Muscle of leg (tissue), 16 donors: ENCODE measurements at places on chromosomes 6 and 20. TPM values are rescaled to one million over a fixed set of nuclear protein-coding genes. Genes with fewer than 3 reads are reported as not detected.

GRCh38 chr6:16783509-16783908 is 22.2 kb upstream of the ATXN1 start:
- DNase-seq = peak; percentile 77

Gene GPRC6A
- not detected for total RNA-seq

Gene FKBP1C
- total RNA-seq = 0.13 TPM

Gene NRN1
- 23.9 TPM for total RNA-seq

DNA sequence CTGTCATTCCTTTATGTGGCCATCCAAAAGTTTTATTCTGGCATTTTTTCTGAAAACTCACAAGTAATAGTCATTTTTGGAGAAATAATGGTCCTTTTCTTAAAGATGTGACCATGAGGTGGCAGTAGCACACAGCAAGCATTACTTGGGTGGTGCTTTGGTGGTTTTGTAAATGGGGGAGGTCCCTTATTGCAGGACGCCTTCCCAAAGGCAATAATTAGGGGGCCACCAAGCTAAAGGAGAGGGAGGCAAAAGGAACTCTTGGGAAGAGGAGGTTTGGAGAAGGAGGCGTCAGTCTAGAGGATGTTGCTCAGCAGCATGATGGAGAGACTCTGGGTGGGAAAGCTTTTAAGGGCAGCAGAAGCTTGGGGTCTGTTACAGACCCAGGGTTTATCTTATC is 422.6 kb upstream of the MMS22L start:
- no peak for DNase-seq

DNA sequence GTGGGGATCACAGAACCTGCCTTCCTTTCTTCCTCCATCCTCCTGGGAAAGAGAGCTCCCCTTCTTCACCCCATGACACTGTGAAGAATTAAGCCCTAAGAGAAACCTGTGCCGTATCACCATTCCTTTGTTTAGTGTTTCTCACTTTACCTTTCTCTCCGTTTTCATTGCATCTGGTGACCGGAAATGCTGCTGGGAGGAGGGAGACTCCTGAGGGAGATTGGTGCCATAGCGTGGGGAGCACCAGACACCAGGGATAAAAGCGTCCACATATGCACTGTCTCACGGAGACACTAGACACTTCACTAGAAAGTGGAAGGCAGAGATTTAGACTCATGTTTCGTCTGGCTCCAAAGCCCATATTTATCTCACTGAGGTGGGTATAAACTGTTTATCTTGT is 15.5 kb upstream of the ULBP3 start:
- DNase-seq = no peak

DNA sequence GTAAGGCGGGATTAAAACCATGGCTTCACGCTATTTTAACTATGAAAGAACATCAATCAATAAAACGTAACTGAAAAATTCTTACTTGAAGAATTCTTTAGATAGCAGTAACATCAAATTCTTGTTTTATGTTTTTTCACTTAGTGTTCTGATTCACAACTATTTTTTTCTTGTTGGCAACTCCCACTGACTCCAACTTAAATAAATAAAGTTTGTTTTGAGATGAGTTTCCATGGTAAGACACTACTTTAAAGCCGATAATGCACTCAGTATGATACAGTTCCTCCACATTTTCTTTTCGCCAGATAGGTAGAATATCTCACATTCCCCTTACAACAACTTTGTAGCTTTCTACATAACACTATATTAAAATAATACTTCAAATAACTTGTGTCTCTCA is 33.1 kb upstream of the CNKSR3 start:
- peak; percentile 82 for DNase-seq

DNA sequence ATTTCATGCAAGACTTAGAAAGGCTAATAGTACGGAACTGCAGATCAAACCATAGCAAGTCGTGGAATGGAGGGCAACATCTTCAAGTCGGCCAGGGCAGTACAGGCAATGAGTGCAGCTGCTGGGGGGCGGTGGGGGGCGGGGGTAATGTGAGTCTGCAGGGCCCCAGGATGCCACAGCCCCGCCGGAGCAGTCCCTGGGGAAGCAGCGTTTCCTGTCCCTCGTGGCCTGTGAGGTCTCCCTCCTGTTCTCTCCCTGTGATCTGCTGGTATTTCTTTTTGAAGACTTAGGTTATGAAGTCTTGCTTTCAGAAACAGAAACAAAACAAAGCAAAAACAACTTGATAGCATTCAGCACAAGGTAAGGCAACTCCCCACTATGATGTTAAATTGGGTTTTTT is 351.9 kb downstream of the FOXA2 start:
- no peak for DNase-seq

DNA sequence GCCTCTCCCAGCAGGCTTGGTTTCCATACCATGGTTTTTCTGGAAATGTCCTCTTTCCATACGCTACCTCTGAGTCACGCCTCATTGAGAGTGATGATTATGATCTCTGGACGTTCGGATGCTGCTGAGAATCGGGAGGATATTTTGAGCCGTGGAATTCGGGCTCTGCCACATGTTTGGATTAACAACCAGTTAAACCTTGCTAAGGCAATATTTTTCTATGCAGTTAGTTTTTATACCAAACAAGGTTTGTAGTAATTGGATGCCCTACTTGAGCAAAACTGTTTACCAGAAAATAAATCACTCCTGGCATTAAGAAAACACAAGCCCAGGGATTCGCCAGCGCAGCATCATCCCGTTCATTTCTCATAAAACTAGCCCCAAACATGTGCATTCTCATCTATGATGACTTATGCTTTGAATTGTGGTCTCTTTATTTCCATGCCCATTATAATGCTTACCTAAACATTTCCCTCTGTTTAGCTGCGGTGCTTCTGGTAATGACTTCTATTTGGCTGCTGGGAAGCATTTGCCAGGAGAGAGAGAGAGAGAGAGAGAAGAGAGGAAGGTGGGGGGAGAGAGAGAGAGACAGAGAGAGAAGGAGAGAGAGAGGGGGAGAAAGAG is 198.9 kb downstream of the CLIC5 start:
- no peak for DNase-seq

DNA sequence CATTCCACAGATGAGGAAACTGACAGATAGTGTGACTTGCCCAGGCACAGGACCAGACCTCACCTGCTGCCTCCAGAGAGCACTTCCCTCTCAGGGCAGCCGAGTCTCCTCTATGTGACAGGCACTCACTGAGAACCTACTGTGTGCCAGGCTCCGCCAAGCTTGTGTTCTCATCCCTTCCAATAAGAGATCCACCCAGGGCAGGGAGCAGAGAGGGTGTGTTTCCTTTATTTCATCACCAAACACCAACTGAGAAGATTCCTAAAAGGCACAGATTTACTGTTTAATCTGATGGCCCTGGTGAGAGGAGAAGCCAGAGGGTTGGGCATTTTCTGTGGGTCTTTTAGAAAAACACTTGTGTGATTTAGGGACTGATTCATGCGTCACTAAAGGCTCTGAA is 20.5 kb downstream of the SIRPA start:
- DNase-seq = no peak

Gene TRIM15
- total RNA-seq = not detected

DNA sequence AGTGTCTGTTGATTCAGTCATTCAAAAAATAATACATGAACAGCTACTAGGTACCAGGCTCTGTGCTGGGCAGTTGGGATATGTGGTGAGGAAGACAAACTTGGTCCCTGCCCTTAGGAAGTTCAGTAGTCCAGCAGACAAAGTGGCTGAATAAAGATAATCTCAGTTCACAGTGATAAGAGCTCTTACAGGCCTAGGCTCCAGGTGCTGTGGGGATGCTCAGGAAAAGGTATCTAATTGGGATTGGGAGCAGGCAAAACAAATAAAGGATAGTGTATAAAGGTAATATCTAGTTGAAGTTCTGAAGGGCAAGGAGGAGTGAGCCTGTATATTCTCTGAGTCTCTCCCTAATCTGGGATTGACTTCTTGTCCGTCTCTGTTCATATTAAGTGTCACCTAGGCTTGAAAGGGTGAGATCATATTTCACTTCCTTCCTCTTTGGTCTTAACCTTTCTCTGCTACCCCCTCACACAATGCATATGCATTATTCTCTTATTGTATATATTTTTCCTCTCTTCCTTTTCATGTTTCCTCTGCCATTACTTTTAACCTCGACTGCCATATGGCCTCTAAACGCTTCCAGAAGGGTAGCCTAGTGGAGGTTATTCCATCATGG is 13.5 kb downstream of the PTPN1 start:
- no peak for DNase-seq

Gene SYNDIG1
- 2.5 TPM for total RNA-seq

Gene ANGPT4
- 0.04 TPM for total RNA-seq

- DNase-seq = no peak
Measured at GRCh38 chr20:50845566-50846215, 50.8 kb downstream of the BCAS4 start.

- DNase-seq = no peak
Measured at GRCh38 chr6:131258816-131259476, 123.7 kb downstream of the AKAP7 start.

Gene SLC16A10
- 5.1 TPM for total RNA-seq

Gene FBXO9
- total RNA-seq = 47.2 TPM

DNA sequence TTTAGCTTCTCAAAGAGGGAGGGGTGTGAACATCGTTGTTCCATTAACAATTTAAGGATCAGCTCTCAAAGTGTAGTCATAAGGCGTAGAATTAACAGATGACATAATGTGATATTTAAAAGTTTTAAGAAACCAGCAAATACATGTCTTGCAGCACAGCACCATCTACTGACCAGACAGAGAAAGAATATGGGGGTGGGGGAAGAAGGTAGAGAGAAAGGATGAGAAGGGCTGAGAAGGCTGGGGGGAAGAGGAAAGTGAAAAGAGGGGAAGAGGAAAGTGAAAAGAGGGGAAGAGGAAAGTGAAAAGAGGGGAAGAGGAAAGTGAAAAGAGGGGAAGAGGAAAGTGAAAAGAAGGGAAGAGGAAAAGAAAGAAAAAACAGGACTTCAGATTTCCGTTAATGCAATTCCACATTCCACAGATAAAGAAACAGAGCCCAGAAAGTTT is 80.9 kb downstream of the HAO1 start:
- DNase-seq = peak; percentile 81

Gene MSH5
- 9.1 TPM for total RNA-seq

Gene PGC
- total RNA-seq = not detected

GRCh38 chr6:15401769-15402250 is 155.9 kb downstream of the JARID2 start:
- peak; percentile 45 for DNase-seq

DNA sequence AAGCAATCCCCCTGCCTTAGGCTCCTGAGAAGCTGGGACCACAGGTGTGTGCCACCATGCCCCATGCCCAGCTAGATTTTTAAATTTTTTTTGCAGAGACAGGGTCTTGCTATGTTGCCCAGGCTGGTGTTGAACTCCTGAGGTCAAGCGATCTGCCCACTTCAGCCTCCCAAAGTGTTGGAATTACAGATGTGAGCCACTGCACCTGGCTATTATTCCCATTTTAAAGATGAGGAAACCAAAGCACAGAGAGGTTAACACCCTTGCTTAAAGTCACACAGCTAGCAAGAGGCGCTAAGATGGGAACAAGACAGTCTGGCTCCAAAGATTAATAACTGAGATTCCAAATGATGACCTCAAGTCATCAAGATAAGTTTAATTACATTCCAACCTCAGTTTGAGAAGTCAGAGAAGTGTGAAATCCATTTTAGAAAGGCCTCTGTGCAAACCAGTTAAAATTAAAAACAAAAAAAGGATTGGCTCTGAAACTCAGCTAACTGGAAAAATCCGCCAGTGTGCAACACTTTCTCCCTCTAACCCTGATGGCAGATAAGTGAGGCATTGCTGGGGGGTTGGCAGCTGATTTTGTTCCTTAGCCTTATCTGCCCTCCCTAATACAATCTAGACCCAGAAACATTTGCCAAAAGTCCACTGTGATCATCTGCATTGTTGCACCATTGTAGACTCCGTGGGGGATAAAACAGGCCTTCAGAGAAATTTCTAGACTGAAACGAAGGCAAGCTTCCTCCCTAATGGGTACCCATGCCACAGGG is 55.5 kb downstream of the CPNE5 start:
- no peak for DNase-seq

- no peak for DNase-seq
Measured at GRCh38 chr6:34891296-34891695, 2.2 kb downstream of the ANKS1A start.

GRCh38 chr6:13681305-13682061 is 30.2 kb downstream of the RANBP9 start:
- DNase-seq = no peak

GRCh38 chr6:164051427-164051826 is 636.9 kb downstream of the QKI start:
- no peak for DNase-seq

- DNase-seq = peak; percentile 43
Measured at GRCh38 chr6:169292338-169293124, 38.9 kb upstream of the THBS2 start.

Gene BPIFB1
- not detected for total RNA-seq

GRCh38 chr6:43339168-43339567 is 30.3 kb downstream of the ZNF318 start:
- no peak for DNase-seq

- DNase-seq = no peak
Measured at GRCh38 chr6:11015102-11015501, 29.0 kb downstream of the ELOVL2 start.

- DNase-seq = no peak
Measured at GRCh38 chr6:159578629-159579028, 114.4 kb downstream of the SOD2 start.

Gene TCF15
- 5.9 TPM for total RNA-seq

Gene ASIP
- total RNA-seq = 0.27 TPM

- no peak for DNase-seq
Measured at GRCh38 chr6:153956808-153957207, 82.2 kb upstream of the OPRM1 start.

DNA sequence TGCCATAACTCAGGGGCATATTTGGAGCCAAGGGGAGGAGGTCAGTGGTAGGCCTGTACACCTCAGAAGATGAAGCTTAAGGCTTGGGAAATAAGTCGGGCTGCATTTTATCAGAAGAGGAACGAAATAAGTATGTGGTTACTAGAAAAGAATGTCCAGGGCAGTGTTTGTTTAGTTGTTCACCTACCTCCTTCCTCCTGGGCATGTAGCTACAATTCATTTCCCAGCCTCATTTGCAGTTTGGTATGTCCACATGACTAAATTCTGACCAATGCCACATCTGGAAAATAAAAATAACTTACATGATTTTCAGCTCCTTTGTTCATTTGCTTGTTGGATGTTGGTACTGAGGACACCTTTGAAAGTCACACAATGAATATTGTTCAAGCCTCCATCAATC is 294.5 kb upstream of the RGS17 start:
- DNase-seq = no peak

GRCh38 chr6:72953971-72954381 is 271.3 kb downstream of the KHDC1L start:
- DNase-seq = peak; percentile 21

DNA sequence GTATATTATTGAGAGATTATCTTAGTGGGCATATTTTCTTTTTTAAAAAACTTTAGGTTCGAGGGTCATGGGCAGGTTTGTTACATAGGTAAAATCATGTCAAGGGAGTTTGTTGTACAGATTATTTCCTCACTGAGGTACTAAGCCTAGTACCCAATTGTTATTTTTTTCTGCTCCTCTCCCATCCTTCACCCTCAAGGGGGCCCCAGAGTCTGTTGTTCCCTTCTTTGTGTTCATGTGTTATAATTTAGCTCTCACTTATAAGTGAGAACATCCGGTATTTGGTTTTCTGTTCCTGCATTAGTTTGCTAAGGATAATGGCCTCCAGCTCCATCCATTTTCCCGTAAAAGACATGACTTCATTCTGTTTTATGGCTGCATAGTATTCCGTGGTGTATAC is 247.9 kb upstream of the RAB32 start:
- no peak for DNase-seq
